ENCODE measurements at places on chromosomes 6 and 20. TPM values are rescaled to one million over a fixed set of nuclear protein-coding genes. Genes with fewer than 3 reads are reported as not detected.
A peak's percentile ranks its signal among the peaks of the same experiment; 100 is the strongest.

GRCh38 chr6:3052481-3053230 is 15.6 kb upstream of the RIPK1 start:
- no peak overlapping the region for H3K27ac ChIP-seq
- DNase-seq, result no peak
- H3K4me1 ChIP-seq, result no peaks in the 10 kb centered on the region

B3GAT2 gene
- total RNA-seq, result 0.28 TPM

GRCh38 chr6:53032849-53033248 is 32.4 kb upstream of the FBXO9 start:
- H3K4me1 ChIP-seq, result peaks cover 21% of the 10 kb centered on the region
- no peaks in the 10 kb centered on the region for H3K27me3 ChIP-seq
- H3K36me3 ChIP-seq, result peaks cover 70% of the 10 kb centered on the region
- DNase-seq, result no peak
- no peak overlapping the region for H3K4me3 ChIP-seq

ZC2HC1B gene
- total RNA-seq, result not detected

DNA sequence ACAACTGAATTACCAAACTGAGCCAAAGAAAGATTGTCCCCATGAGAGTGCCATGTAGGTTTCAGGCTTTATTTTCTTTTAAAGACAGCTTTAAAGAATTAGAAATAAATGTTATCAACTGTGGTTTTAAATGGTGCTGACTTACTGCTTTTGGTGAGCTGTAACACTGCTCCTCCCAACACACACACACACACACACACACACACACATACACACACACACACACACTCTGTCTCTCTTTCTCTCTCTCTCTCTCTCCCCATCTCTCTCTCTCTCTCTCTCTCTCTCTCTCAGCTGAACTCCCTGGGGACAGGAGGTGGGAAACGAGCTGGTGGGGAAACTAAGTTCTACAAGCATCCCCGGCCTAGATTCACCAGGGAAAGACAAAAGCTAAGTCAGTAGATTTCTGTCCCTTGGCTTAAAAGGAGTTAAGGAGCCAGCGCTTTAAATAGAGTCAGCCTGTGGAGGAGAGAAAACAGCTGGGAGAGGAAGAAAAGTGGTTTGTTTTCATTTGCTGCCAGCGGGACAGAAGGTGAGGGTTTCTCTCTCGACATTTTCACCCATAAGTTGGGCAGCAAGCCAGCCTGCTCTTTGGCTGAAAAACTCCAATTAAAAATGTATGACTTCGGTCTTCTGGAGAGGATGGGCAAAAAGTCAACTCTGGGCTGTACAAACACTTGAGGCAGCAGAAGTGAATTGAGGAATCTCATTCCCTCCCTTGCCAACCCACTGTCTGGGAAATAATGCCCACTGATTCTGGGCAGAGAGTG is 27.4 kb downstream of the CBLN4 start:
- no peaks in the 10 kb centered on the region for H3K36me3 ChIP-seq
- H3K4me3 ChIP-seq, result no peak overlapping the region
- no peak for DNase-seq
- no peaks in the 10 kb centered on the region for H3K27me3 ChIP-seq
- peak overlapping the region; percentile 36 for H3K27ac ChIP-seq

DNA sequence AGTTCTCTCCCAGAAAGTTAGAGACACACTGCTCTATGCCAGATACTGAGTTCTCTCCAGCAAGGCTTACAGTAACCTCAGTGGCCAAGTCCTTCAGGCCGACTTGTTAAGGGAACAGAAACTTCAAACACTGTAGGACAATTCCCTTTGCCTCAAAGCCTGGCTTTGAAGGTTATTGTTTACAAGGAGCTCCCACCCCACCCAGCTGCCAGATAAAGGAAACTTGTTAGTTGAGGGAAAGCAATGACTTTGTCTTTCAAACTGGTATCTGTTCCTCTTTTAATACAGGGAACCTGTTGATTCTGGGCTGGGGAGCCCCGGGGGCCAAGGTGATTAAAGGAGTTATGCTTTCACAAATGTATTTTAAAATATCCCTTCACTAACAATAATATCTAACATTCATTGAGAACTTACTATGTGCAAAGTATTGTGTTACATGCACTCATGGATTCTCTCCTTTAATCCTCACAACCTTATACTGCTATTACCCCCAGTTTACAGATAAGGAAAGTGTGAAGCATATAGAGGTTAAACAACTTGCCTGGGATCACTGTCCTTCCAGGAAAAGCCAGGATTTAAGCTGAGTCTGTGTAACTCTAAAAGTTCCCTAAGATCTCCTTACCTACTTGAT is 27.6 kb upstream of the CDKN1A start:
- DNase-seq, result no peak
- H3K4me1 ChIP-seq, result no peaks in the 10 kb centered on the region
- H3K4me3 ChIP-seq, result no peak overlapping the region
- no peaks in the 10 kb centered on the region for H3K36me3 ChIP-seq

All from sigmoid colon (tissue), 7 donors.